ENCODE measurements at places on chromosomes 6 and 20. TPM values are rescaled to one million over a fixed set of nuclear protein-coding genes. Genes with fewer than 3 reads are reported as not detected.

Gene MATN4
- total RNA-seq, result 6.7 TPM

Gene DYNLT2
- total RNA-seq, result 2.5 TPM

Gene BCL2L1
- total RNA-seq, result 141 TPM

Gene PRRT1
- total RNA-seq, result 0.32 TPM

Gene ZNF165
- 0.44 TPM for total RNA-seq

Gene CALHM4
- not detected for total RNA-seq

Gene TRIM31
- total RNA-seq, result not detected

Gene AGPAT4
- 21.2 TPM for total RNA-seq

Gene SLC35B2
- total RNA-seq, result 31.6 TPM

Gene MCCD1
- not detected for total RNA-seq

Gene BTN1A1
- total RNA-seq, result not detected

Gene UBE3D
- 5.3 TPM for total RNA-seq

Gene SCUBE3
- total RNA-seq, result not detected

Gene PBX2
- total RNA-seq, result 97.7 TPM

Data from T-helper 1 cell treated with Interleukin-12 subunit alpha and Interleukin-12 subunit beta and Interleukin-4 antibody, amounts not matched to agents 30 ng/mL and 1 ng/mL, for 36 hours (primary cell).